ENCODE measurements at places on chromosomes 7 and 10. TPM values are rescaled to one million over a fixed set of nuclear protein-coding genes. Genes with fewer than 3 reads are reported as not detected.

The INHBA gene
- total RNA-seq, result not detected

The SLC39A12 gene
- total RNA-seq, result not detected

The TET1 gene
- 3.4 TPM for total RNA-seq

The ZNF786 gene
- total RNA-seq, result 7.7 TPM

The HTR7 gene
- total RNA-seq, result 0.10 TPM

The CYP3A7 gene
- total RNA-seq, result not detected

The ZSCAN25 gene
- total RNA-seq, result 14.3 TPM

The PIK3CG gene
- 47.2 TPM for total RNA-seq

The TAF5 gene
- 17.8 TPM for total RNA-seq

- no peak for DNase-seq
These were observed 41.1 kb upstream of the FAM133B start for GRCh38 chr7:92631067-92631849.

- no peak for DNase-seq
These were observed 485.1 kb upstream of the KLF6 start for GRCh38 chr10:4270116-4270515.

DNA sequence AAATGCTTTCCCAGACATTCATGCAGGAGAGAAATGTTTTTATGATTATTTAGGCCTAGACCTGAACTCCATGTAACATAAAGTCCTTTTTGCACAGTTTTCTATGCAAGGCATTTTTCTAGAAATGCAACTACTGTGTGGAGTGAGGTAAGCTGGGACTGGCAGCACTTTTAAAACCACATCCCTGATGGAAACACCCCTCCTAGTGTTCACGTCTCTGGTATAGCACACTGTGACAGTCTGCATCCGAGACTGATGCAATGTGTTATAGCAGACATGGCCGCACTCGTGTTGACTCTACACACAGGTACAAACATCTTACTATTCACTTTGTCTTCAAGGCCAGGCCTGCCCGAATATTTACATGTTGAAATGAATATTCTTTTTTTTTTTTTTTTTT, 19.3 kb upstream of the ERCC6 start:
- DNase-seq, result no peak

GRCh38 chr7:149625947-149626392, 128.4 kb upstream of the ZNF746 start:
- DNase-seq, result no peak

GRCh38 chr7:33392148-33392547, 262.8 kb downstream of the BBS9 start:
- no peak for DNase-seq

- DNase-seq, result no peak
These were observed 4.0 kb downstream of the TNRC18 start for GRCh38 chr7:5419539-5420066.

- DNase-seq, result no peak
These were observed 155.3 kb downstream of the VWC2 start for GRCh38 chr7:49928787-49929186.

GRCh38 chr7:116138202-116138801, 72.0 kb upstream of the TES start:
- peak; percentile 45 for DNase-seq

GRCh38 chr10:103554488-103555324, 61.2 kb downstream of the NEURL1 start:
- no peak for DNase-seq

- no peak for DNase-seq
These were observed 266.5 kb upstream of the NPY start for GRCh38 chr7:24017519-24017918.

- no peak for DNase-seq
These were observed 57.6 kb upstream of the LMTK2 start for GRCh38 chr7:98049034-98049433.

DNA sequence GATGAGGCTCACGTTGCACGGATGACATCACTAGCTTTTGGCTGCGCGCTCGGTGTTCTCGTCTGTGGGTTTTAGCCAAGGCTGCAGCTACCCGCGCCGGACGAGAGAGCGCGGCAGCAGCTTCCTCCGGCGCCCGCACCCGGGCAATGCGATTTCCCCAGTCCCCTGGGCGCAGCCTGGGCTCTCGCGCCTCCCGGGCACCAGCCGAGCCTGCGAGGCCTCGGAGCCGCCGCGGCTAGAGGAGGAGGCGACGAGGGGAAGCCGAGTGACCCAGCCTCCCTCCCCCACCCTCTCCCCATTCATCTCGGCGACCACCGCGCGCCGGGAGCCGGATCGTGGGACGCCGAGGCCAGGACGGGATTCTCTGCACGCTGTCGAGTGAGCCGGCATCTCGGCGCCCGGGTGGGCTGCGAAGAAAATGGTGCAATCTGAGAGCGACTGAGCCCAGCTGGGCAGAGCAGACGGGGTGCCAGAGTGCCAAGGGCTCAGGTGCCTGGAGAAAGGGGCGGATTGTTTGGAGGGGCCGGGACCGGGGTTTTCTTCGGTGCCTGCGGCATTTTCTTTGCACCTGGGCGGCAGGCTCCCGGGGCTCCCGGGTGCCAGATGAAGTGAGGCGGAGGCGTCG, 1.2 kb upstream of the TMEM178B start:
- DNase-seq, result no peak

- DNase-seq, result no peak
These were observed 42.5 kb downstream of the ABLIM1 start for GRCh38 chr10:114615600-114616007.

DNA sequence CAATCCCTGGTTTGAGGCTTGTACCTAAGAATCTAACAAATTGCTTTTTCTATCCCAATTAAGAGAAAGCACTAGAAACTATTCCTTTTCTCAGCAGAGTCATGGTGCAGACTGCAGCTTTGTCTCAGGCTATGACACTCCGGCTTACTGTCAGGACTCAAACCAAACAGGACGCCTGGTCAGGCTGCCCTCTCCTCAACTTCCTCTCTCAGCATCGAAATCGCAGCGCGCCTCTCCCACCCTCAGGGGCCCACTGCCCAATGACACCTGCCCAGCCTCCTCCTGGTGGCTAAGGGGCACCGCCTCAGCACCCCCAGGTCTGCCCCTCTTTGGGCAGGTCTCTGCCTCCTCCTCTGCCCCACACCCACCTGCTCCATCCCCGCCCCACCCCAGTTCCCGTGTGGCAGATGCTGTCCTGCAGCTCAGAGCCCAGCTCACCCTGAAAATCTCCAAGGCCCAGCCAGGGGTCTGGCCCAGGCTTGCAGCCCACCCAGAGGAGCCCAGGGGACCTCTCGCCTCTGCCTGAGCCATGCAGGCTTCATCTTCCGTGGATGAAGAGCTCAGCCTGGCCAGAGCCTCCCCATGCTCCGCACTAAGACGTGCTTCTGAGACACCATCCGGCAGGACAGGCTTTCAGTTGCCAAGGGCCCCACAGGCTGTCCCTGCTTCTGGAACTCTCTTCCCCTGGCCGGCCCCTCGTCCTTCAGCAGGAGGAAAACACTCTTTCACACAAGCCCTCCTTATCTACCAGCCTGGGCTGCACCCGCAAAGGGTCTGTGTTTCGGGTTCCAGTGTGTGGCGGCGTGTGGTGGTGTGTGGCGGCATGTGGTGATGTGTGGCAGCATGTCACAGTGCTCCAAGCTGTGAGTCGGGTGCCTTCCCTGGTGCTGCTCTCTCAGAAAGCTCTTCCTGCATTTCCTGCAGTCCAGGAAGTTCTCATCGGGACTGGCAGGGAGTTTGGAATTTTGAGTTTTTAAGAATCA, 16.4 kb upstream of the PTPRN2 start:
- DNase-seq, result no peak

- DNase-seq, result no peak
These were observed 109.2 kb downstream of the EPC1 start for GRCh38 chr10:32237644-32238345.

- no peak for DNase-seq
These were observed 8.6 kb downstream of the GDF2 start for GRCh38 chr10:47330804-47331203.

DNA sequence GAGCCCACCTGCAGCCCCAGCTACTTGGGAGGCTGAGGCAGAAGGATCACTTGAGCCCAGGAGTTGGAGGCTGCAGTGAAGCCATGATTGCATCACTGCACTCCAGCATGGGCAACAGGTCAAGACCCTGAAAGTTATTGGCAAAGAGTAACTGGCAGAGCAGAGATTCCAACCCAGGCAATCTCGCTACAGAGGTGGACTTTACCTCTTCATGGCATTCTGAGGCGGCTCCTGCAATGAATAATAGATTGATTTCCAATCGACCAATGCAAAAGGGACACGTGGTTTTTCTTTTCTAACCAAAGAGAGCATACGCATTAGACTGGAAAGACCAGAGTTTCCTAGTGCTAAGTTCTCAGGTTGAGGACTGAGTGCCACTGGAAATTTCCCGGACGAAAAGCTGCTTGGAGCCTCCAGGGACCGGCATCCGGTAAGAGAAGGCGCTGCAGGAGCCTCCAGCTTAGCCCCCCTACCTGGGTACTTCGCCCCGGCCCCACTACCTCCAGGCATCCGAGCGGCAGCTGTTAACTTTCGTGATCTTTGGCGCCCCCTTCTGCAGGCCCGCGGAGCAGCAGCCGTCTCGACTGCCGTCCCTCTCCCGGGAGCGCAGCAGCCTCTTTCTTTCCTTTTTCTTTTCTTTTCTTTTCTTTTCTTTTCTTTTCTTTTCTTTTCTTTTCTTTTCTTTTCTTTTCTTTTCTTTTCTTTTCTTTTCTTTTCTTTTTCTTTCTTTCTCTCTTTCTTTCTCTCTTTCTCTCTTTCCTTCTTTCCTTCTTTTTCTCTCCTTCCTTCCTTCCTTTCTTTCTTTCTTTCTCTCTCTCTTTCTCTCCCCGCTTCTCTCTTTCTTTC, 4.1 kb downstream of the MBLAC1 start:
- DNase-seq, result peak; percentile 78
